ENCODE measurements at places on chromosomes 4 and X. TPM values are rescaled to one million over a fixed set of nuclear protein-coding genes. Genes with fewer than 3 reads are reported as not detected.
A peak's percentile ranks its signal among the peaks of the same experiment; 100 is the strongest.

TMSB15A gene
- total RNA-seq: 17.0 TPM

TREX2 gene
- 2.9 TPM for total RNA-seq

GRCh38 chrX:129000018-129000417 is 523.3 kb downstream of the SMARCA1 start:
- H3K4me3 ChIP-seq: no peak overlapping the region
- H3K27ac ChIP-seq: no peak overlapping the region
- DNase-seq: no peak

DNA sequence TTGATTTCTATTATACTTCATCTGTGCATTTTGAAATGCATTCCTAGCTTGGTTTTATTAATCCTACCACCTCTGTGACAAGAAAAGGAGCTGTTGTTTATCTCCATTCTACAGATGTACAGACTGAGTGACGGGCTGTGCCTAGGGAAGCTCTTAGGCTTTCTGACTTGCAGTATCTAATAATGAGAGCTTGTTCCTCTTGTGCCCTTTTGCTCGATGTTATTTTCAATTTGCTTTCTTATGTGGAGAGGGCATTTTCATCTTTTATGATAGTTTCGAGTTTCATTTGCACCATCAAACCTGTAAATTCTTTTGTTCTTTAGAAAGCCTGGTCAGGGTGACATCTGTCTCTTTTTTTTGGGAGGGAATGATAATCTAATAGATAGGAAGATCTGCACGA is 256.5 kb downstream of the C4orf33 start:
- H3K4me3 ChIP-seq: no peak overlapping the region
- H3K27ac ChIP-seq: no peak overlapping the region
- no peak for DNase-seq
- H3K4me1 ChIP-seq: peaks cover 9% of the 10 kb centered on the region

DNA sequence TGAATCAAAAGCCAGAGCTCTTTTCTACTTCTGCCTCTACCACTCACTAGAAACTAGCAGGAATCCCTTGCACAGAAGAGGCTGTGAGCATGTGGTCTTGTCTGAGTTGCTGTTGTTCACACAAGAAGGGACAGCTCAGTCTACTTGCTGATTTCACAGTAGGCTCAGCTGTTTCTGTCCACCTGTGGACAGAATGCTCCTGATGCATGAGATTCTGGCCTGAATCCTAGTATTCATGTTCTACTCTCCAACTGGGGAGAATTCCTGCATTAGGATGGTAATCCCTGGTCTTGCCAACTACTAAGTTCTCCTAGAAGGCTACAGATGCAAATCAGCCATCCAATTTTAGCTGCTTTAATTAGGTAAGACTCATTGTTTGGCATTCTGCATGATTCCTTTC is 112.8 kb downstream of the PPA2 start:
- no peaks in the 10 kb centered on the region for H3K4me1 ChIP-seq
- no peak for DNase-seq
- H3K36me3 ChIP-seq: no peaks in the 10 kb centered on the region
- H3K4me3 ChIP-seq: no peak overlapping the region
- H3K27ac ChIP-seq: no peak overlapping the region

- H3K27ac ChIP-seq: no peak overlapping the region
- no peak overlapping the region for H3K4me3 ChIP-seq
- H3K27me3 ChIP-seq: no peaks in the 10 kb centered on the region
- H3K4me1 ChIP-seq: no peaks in the 10 kb centered on the region
- no peaks in the 10 kb centered on the region for H3K36me3 ChIP-seq
Measured at GRCh38 chr4:175271010-175271630, 353.0 kb downstream of the ADAM29 start.

DNA sequence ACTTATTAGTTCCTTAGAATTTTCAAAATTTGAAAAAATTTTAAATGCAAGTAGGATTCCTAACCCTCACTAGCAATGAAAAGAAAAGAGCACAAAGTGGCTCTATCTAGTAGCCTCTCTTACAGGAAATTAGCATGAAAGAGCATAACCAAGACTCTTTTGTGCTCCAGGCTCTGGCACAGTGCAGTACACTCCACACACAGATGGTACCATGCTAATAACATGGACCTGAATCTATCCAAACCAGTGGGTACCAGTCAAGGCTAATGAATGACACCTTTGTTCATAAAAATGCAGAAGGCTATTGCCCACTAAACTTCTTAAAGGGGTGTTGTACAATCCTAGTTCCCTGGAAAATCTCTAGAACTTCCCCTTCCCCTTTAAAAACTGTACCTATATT is 119.0 kb downstream of the MANBA start:
- no peaks in the 10 kb centered on the region for H3K27me3 ChIP-seq
- no peak for DNase-seq
- H3K36me3 ChIP-seq: no peaks in the 10 kb centered on the region
- no peak overlapping the region for H3K4me3 ChIP-seq
- H3K4me1 ChIP-seq: peaks cover 12% of the 10 kb centered on the region

GRCh38 chr4:128060121-128060698 is 902 bp upstream of the LARP1B start:
- no peak for DNase-seq
- peak overlapping the region; percentile 92 for H3K27ac ChIP-seq
- H3K27me3 ChIP-seq: no peaks in the 10 kb centered on the region
- peak overlapping the region; percentile 77 for H3K4me3 ChIP-seq
- H3K36me3 ChIP-seq: no peaks in the 10 kb centered on the region

DNA sequence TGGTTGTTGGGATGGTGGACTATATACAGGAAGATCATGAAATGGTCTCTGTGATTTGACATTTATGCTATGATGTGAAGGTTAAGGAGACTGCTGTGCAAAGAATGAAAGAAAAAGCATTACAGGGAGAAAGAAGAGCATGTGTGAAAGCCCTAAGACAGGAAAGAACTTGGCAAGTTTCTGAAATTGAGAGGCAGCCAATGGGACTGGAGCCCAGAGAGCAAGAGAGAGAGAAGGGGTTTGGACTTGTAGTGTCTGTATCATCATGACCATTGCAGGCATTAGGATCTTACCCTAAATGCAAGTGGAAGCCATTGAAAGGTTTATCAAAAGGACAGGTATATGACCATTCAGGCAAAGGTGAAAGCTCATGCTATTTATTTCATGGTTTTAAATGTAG is 147.1 kb downstream of the NAA11 start:
- H3K27ac ChIP-seq: no peak overlapping the region
- no peak overlapping the region for H3K4me3 ChIP-seq
- DNase-seq: no peak
- H3K36me3 ChIP-seq: no peaks in the 10 kb centered on the region
- peaks cover 17% of the 10 kb centered on the region for H3K27me3 ChIP-seq

DNA sequence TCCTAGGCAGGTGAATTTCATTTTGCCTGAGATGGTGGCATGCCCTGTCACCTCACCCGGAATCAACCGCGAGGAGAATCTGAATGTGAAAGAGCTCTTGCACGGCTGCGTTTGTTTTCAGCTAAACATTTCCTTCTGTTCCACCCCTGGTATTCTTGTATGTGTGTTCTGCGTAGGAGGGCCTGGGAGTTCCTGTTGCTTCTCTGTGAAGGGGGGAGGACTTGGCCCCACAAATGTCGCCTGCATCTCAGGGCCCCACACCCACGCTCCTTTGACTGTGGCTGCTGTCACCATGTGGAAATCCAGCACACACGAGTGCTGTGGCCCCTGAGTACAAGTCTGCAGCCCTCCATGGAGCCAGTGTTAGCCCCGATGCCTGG is 45.8 kb upstream of the CLCN4 start:
- H3K36me3 ChIP-seq: no peaks in the 10 kb centered on the region
- H3K27ac ChIP-seq: no peak overlapping the region
- no peak for DNase-seq
- no peaks in the 10 kb centered on the region for H3K4me1 ChIP-seq
- no peak overlapping the region for H3K4me3 ChIP-seq

DNA sequence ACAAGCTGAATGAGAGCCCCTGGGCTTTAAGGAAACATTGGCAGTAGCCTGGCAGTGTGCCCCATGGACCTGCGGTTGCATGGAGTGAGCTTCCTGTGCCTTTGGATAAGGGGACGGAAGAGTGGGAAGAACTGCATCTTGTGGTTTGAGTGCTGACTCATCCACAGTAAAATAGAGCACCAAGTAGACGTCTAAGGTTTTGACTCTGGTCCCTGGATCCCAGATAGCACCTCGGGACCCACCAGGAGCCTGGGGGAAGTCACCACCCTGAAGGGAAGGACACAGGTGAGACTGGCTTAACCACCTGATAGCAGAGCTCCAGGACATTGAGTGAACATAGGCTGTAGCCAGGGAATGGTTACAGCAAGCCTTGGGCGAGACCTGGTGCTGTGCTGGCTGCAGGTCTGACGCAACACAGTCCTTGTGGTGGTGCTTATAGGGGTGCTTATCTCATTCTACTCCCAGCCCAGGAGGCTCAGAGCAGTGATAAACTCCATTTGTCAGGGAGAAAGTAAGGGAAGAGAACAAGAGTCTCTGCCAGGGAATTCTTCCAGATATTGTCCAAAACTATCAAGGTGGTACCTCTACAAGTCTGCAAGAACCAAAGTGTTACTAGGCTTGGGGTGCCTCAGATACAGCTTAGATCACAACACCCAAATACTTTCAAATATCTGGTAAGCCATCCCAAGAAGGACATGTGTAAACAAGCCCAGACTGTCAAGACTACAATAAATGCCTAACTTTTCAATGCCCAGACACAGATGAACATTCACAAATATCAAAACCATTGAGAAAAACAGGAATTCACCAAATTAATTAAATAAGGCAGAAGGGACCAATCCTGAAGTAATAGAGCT is 123.6 kb upstream of the TET2 start:
- DNase-seq: peak; percentile 4
- no peaks in the 10 kb centered on the region for H3K27me3 ChIP-seq
- H3K27ac ChIP-seq: no peak overlapping the region
- no peak overlapping the region for H3K4me3 ChIP-seq
- no peaks in the 10 kb centered on the region for H3K4me1 ChIP-seq

Data from HCT116 (cell line).